ENCODE measurements at places on chromosomes 4 and X.

GRCh38 chrX:35680940-35681346, 117.2 kb upstream of the MAGEB16 start:
- DNase-seq = no peak

DNA sequence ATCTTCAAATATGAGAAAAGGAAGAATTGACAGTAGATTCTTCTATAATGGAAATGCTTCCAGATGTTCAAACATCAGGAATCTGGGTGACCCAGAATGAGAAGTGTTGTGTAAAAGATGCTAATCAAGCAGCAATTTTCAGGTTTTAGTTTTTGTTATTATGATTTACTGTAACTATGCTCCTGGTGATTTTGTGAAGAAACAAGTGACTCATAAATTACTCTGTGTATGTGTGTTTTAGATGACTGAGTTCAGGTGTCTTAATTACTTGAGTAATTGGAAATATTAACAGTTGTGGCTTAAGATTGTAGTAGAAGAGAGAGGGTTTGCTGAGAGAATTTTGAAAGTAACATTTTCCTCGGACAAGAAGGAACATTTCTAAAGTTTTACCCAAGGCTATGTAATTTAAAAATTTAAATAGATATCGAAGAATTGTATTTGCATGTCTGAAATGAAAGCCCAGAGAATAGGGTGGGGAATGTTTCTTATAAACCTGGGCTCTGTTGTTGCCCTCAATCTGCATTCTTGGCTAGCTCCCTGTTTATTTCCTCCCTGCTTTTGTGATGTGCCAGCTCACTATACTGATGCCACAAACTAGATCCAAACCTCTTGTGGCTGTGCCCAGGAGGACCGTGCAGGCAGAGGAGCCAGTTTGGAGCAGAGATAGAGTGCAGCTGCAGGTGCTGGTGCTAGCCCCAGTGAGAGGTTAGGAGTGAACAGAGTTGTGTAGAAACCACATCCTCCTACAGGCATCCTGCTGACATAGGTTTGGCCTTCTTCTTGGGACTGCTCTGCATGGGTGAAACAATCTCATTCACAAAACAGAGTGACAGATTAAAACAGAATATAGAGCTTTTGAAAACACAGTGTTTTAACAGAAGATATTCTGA, 25.4 kb upstream of the TNIP3 start:
- no peak for DNase-seq

GRCh38 chr4:121953860-121954259, 2.0 kb upstream of the TRPC3 start:
- no peak for DNase-seq

DNA sequence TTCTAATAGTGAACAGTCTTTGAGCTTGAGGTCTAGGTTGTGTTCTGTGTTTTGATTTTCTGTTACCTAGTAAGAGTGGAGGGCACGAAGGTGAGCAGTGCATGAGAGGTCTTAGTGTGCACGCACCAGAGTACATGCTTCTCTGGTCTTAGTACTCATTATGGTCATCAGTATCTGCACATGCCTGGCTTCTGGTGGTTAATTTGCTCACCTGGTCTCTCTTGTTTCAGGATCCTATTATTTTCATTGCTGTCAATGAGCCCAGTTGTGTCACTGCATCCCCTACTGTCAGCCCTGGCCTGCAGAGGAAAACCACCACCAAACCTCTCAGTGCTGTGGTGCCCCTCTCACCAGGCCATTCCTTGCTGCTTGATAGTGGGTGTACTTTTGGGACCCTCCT, 54.8 kb downstream of the NSUN7 start:
- no peak for DNase-seq

GRCh38 chr4:99361268-99361898, 8.8 kb upstream of the ADH1C start:
- no peak for DNase-seq

DNA sequence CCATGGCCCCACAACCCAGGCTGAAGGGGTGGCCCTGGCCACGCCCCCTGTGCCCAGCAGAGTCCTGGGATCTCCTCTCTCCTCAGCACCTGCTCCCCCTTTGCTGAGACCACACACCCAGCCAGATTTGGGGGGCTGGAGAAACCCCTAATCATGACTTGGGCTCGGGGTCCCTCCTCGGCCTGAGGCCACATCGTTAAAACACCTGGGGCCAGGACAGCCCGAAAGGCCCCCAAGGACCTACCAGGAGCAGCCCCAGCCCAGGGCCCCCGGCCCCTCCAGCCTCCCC, 116.7 kb downstream of the FAM53A start:
- no peak for DNase-seq

GRCh38 chrX:13890806-13891205, 73.9 kb upstream of the GPM6B start:
- no peak for DNase-seq

GRCh38 chr4:169341490-169341889, 70.7 kb upstream of the SH3RF1 start:
- no peak for DNase-seq

GRCh38 chr4:137463377-137464003, 68.8 kb downstream of the PCDH18 start:
- no peak for DNase-seq

- DNase-seq = no peak
Measured at GRCh38 chr4:77074981-77075855, 571 bp downstream of the CCNI start.

DNA sequence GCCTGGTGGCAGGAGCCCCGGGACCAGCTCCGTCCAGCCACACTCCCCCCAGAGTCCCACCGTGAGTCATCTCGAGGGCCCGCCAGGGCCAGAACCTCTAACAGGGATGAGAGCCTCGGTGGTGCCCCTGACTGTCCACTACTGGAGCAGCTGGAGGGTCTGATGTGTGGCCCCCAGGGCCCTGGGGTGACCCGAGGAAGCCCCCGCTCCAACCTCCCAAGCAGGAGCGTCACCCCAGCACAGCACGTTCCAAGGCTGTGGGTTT, 135.9 kb upstream of the NKX1-1 start:
- DNase-seq = no peak

DNA sequence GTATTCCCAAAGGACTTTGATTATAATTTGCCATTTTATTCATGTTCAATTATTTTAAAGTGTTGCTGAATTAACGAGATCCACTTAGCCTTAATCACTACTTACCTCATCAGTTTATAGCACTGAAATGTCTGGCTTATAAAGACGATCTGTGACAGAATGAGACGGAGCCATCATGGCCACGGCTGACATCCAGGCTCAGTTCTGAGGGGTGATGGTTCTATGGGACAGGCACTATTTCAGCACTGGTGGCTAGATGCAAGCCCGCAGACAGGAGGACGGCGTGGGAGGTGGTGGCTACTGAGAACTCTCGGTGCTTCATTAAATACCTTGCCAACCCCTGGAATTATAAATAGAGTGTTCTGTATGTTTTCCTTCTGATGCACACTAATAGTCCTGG, 1084.2 kb upstream of the TENM3 start:
- DNase-seq = no peak

DNA sequence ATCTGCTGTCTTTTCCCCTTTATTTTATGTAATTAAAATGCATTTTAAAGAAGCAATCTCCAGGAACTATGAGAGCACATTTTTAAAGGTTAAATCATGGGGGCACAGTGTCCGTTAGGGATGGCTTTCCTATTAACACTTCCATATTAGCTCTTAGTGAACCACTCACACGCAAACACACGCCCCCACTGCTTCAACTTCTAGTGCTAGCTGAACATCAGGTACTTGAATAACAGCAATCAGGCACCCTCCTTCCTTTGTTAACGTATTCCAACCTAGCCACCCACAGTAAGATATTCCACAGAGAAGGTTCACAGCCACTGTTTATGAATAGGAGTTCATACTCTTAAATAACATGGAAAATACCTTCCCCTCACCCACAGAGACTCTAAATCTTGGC, 9.3 kb downstream of the TMEM255A start:
- no peak for DNase-seq

GRCh38 chrX:9676306-9676705, 89.3 kb downstream of the GPR143 start:
- DNase-seq = no peak

- no peak for DNase-seq
Measured at GRCh38 chr4:145939856-145940255, 1.2 kb upstream of the ZNF827 start.

DNA sequence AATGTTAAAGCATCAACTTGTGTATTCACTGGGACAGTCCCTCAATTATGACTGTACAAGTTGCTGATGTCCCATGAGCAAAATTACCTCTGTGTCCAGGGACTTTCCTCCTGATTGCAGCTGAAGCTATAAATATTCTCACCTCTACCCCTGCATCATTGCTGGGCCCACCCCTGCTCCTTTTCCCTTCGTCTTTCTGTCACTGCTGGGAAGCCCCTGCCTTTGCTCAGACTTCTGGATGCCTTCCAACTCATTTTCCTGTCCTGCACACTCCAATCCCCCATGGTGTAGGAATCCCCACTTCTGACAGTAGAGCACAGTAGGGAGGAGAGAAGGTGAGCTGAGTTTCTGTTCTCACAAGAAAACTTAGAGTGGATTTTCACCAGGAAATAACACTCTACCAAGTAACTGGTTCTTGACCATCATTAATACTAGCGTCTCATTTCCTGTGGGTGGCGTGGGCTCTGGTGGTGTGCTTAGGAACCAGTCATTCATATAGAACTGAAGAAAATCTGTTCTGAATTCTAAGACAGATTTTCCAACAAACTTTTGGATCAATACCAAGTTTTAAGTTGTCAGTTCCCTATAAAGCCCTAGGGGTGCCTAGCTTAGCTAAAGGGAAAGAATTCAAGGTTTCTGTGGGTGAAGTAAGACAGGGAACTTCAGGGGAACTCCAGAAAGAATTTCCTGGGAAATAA, 136.2 kb upstream of the MED14 start:
- DNase-seq = no peak

GRCh38 chr4:10273030-10273429, 156.4 kb upstream of the WDR1 start:
- DNase-seq = no peak

- DNase-seq = no peak
Measured at GRCh38 chr4:140688711-140689598, 67.2 kb downstream of the TBC1D9 start.

DNA sequence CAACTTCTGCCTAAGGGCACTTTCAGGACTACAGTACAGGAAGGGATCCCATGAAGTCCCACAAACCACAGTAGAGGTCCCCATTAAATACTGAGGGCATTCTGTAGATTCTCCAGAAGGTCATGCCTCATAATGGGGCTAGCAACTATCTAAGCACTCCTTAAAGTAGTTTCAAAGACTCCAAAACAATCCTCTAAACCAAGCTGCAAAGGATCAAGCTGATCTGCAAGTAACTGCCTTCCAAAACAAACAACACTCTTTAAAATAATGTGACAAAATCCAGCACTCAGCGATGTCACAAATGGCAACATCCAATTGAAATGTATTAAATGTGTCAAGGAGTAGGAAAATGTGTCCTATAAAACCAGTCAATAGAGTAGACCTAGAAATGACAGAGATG, 118.7 kb downstream of the FRYL start:
- DNase-seq = no peak

GRCh38 chr4:99965173-99965572, 15.1 kb upstream of the H2AZ1 start:
- DNase-seq = no peak

- no peak for DNase-seq
Measured at GRCh38 chrX:153527208-153527607, 9.8 kb downstream of the ATP2B3 start.

- DNase-seq = no peak
Measured at GRCh38 chr4:14844061-14844460, 158.2 kb upstream of the CPEB2 start.

DNA sequence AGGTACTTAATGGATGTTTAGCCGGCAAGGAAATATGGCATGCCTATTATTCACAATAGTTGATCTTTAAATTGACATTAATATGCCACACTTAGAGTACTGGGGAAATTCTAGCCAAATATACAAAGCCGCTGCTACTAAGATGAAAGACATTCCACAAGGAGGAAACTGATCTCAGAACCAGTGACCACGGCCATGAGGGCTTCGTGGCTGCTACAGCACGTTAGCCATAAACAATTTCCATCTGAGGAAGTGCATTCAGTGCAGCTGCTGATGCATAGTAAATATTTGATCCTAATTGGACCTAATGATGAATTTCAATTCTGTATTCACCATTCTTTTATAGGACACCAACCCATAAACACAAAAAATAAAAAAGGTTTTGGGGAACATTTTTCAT, 59.1 kb downstream of the SORBS2 start:
- DNase-seq = no peak

GRCh38 chr4:8332891-8333331, 63.4 kb downstream of the HTRA3 start:
- DNase-seq = no peak

DNA sequence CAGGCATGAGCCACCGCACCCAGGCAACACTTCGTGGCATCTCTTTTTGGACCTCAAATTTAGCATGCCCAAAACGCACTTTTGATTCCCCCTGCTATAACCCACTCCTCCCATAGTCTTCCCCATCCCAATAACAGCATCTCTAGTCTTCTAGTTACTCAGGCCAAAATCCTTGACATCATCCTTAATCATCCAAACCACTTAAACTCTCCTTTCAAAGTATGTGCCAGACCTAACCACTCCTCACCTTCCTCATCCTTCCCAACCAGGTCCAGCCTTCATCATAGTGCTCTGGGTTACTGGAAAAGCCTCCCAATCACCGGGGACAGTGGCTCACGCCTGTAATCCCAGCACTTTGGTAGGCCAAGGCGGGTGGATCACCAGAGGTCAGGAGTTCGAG, 41.9 kb downstream of the AFAP1 start:
- no peak for DNase-seq

GRCh38 chr4:140499391-140499790, 1.3 kb upstream of the MGAT4D start:
- DNase-seq = no peak

- DNase-seq = no peak
Measured at GRCh38 chr4:41814565-41814964, 66.0 kb upstream of the PHOX2B start.

- DNase-seq = no peak
Measured at GRCh38 chr4:79050541-79050880, 111.3 kb upstream of the PAQR3 start.

GRCh38 chr4:54840992-54841768, 183.4 kb downstream of the KIT start:
- no peak for DNase-seq

DNA sequence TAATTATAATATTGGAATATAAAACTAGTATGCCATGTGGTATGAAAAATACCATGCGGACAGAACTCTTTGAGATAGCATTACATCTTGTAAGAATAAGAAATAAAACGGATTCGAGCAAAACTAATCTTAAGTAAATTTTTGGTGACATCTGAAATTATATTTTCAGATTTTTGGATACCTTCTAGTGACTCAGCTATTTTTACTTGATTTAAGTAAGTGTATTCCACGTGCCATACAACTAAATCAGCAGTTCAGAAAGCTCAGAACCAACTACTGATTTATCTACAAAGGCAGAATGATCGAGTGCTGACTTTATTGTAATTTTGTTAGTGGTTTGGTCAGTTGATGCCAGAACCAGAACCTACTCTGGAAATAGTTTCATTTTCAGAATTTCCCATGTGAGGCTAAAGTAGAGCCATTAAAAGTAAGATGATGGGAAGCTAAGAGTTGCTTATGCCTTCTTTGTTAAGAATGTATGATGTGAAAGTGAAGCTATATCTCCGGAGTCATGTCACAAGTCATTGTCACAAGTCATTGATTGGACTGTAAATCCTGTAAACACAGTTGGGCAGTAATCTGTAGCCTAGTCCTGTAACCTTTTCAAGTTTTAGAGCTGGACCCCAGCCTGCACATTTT, 4.0 kb downstream of the ING2 start:
- DNase-seq = no peak

- no peak for DNase-seq
Measured at GRCh38 chr4:110508827-110509710, 33.1 kb downstream of the ENPEP start.
